Posterior cingulate gyrus (tissue), 11 donors: ENCODE measurements at places on chromosomes 12 and 14.

DNA sequence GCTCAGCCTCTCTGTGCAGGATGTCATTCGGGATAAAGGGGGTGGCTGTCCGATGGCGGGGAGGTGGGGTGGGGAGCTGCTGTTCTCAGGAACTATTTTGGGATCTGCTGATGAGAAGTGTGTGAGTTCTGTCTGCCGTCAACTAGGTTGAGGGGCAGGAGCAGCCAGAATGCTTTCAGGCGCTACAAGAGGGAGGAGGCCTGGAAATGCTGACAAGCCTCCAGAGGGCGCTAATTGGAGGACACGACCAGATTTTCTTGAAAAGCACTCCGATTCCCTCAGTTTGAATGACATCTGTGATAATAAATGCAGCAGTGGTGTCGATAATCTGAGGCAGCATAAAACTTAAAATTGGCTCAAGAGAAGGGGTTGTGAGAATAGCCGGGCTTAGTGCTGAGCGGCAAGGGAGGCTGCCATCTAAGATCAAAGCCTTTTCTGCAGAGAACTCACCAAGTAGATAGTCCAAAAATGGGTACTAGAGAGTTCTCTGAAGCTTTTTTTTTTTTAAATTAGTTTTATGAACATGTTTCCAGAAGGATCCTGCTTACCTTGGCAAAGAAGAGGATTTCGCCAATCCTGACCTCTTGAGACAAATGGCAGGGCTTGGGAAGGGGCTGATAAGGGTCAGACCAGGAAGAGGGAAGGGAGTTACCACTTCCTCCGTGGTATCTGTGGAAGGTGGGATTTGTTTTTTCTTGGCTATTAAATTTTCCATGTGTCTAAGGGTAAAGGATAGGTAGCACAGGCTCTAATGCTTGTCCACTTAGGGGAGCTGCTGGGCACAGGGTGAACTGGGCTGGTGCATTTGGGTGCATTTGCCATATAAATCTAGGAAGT is 94.4 kb downstream of the CRACR2A start:
- DNase-seq: no peak

DNA sequence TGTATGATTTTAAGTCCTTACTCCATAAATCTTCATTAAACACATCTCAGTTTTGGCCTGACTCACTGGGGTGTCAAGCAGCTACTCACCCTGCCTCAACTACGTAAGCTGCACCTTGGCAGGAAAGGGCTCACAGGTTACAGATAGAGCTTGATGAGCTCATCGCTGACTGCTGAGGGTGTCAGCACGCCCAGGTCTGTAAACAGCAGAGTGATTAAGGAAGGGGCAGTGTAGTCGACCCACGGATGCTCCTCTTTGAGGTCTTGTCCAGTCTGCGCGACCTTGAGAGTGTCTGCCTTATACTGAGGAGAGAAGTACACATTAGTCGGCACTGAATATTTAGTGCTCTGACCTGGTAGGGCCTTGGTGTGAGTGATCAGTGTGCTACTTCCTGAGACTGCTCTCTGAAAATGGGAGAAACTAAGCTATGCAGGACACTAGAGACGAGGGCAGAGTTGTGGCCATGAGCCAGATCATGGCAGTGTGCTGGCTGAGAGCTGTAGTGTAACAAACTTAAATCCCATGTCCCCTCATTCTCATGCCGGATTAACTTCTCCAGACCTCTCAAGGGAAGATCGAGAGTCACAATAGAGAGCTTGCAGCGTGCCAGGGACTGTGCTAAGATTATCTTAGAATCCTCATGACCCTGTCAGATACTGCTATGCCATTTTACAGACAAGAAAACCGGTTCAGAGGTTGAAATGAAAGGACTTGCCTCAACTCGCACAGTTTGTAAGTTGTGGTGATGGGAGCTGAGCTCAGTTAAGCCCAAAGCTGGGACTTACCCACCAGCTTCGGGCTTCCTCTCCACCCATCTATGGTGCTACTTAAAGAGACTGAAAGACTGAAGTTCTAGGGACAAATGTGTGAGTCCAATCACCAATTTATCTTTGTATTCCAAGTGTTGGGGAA is 11.6 kb downstream of the EIF2B1 start:
- no peak for DNase-seq

DNA sequence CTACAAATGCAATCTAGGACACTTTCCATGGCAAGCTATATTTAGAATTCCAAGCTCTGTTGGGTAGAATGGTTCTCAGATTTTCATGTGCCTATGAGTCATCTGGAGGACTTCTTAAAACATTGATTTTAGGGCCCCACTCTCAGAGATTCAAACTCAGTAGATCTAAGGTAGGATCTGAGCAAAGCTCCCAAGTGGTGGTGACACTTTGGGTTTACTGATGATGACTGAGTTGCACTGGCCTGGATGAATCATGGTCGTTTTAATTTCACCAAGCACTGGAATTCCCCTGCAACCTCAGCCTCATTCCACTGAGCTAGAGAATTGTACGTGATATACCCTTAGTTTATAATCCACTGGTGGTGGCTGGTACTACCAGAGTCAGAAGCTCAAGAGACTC is 86.5 kb downstream of the PPM1H start:
- no peak for DNase-seq

- no peak for DNase-seq
These were observed 12.2 kb upstream of the SPTB start for GRCh38 chr14:64891839-64892375.

GRCh38 chr12:91250273-91250665 is 67.7 kb upstream of the DCN start:
- no peak for DNase-seq
